ENCODE measurements at places on chromosomes 13 and 19.
A peak's percentile ranks its signal among the peaks of the same experiment; 100 is the strongest.

- no peak for DNase-seq
Measured at GRCh38 chr13:82477436-82477835, 1404.8 kb downstream of the SLITRK1 start.

DNA sequence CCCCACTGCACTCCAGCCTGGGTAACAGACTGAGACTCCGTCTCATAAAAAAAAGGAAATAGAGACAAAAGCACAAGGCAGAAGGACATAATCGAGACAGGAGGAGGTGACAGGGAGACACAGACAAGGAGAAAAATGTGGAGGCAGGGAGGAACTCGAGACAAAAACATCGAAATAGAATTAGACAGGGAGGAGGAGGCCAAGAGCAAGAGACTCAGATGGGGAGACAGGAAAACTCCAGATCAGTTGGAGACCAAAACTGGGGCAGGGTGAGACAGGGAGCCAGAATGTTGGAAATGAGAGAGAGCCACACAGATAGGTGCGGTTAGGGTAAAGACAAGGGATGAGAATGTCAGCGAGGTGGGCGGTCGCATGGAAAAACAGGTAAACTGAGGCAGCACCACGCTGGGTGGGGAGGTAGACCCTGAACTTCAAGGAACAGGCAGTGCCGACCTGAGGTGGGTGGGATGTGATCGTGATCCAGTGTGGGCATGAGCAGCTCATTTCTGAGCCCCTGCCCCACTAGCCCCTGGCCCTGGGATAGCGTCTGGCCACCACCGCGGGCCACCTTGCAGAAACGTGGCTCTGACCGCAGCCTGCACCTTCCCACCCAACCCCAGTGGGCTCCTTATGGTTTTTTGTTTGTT is 15.2 kb downstream of the CYTH2 start:
- no peak for DNase-seq

DNA sequence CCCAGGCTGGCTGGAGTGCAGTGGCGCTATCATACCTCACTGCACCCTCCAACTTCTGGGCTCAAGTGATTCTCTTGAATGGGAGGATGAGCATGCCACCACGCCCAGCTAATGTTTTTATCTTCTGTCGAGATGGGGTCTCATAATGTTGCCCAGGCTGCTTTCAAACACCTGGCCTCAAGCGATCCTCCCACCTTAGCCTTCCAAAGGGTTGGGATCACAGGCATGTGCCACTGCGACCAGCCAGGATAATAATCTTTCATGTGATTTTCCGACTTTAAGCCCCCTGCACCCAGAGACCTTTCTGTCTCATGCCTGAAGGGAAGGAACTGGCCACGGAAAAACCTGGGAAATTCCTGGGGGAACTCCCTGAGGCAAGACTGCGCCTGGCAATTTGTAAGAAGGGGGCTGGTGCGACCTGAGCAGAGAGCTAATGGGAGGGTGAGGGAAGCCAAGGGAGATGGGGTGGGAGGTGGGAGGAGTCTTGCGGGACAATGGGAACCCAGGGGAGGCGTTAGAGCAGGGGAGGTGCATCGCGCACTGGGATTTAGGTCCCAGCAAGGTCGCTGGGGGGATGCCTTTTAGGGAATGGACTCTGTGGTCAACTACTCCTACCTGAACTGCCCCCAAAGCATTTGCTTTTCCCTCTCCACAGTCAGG is 1.2 kb upstream of the CCDC124 start:
- no peak for DNase-seq

GRCh38 chr19:17703824-17704463 is 15.3 kb upstream of the MAP1S start:
- DNase-seq: no peak

DNA sequence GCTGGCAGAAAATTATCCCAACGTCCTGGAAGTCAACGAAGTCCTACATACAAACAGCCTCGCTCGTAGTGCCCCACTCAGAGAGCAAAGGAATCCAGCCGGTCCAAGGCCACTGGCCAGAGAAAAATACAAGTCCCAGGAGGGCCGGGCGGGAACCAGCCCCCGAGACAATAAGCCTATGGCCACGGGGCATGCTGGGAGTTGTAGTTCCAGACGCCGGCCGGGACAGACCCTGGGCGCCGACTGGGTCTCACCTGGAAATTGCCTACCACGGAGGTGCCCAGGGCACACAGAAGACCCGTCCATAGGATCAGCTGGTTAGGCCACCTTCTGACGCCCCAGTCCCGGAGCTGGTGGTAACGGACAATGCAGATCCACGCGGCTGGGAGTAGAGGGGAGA is 5.4 kb downstream of the TMEM150B start:
- DNase-seq: no peak

GRCh38 chr13:48656608-48657007 is 2.9 kb downstream of the CYSLTR2 start:
- no peak for DNase-seq

DNA sequence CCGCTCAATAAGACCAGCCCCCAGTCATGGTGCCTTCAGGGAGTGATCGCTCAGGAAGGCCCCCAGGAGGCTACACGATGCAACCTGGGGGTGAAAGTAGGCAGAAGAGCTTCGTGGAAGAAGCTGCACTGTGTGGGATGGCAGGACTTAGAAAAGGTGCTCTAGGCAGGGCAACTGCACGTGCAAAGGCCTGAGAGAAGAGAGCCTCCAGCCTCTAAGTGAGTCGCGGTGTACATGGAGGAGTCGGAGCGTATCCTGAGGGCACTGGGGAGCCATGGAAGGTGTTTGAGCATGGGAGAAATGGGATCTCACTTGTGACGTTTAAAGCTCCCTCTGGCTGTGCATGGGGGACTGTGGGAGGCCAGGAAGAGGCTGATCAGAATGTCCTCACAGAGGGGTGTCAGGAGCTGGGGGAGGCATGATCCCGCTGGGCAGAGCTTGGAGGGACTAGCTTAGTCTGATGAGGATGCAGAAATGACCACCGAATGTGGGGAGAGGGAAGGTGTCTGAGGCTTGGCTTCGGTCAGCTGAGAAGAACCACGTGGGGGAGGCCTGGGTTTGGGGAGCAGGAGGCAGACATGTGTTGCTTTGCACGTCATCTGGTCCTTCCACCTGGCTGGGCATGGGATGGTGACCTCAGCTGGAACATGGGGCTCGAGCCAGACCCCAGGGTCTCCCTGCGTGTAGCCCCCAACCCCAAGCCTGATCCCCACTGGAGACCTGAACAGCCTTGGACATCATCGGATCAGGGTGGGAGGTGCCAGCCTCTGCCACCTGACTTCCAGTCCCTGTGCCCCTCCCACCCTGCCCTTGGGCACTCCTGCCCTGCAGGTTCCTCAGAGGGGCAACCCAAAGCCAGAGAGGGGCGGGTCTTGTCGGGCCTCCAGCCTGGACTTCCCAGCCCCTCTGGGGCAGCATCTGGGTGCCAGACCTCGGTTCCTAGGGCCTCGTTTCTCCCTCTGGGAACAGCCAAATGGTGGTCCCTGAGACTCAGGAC is 1.1 kb downstream of the APC2 start:
- DNase-seq: no peak

GRCh38 chr19:18605196-18605545 is 1.4 kb downstream of the CRLF1 start:
- no peak for DNase-seq

DNA sequence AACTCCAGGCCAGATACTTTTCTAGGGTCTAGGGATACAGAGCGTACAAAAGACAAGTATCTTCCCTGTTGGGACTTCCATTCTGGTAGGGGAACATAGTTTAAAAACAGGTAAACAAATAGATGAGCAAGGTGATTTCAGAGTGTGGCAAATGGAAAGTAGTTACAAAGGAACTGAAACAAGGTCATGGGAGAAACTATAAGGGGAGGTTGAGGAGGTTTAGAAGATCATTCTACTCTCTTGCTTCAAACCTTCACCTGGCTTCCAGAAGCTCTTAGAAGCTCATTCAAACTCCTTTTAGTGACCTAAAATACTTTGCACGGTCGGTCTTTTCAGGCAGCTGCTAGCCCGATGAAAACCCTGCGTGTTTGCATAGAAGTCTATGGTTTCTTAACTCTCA is 9.1 kb downstream of the FFAR2 start:
- DNase-seq: no peak

DNA sequence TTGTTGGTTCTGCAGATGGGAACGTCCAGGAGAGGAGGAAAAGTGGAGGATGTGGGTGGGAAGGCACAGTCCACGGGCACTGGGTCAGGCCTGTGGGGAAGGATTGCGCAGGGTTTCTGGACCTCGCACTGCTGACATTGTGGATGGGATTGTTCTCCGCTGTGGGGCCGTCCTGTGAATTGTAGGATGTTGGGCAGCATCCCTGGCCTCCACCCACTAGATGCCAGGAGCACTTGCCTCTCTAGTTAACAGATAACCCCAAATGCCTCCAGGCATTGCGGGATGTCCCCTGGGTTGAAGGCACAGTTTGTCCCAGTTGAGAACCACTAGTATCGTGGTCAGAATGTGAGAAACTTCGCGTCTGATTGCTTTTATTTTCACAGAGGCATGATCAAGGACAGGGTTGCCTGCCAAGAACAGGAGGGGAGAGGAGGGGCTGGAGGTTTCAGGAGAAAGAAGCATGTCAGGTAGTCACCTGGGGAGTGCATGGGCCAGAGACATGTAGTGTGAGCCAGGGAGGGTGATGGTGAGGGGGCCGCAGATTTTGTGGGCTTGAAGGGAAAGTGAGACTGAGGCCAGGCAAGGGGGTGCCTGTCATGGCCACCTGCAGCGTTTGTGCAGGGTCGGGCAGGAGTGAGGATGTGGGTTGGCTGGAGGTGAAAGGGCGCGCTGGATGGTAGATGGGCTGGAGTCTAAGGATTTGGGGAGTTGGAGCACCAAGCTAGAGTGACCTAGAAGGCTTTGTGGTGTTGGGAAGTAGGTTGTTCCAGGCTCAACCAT is 3.2 kb downstream of the ZNF628 start:
- DNase-seq: no peak

GRCh38 chr19:16660763-16661479 is at the start of gene TMEM38A:
Gene TMEM38A, plus strand, starts transcription at chr19:16661139. Its CDS starts 79 bp downstream, at chr19:16661218.
- no peak for DNase-seq

DNA sequence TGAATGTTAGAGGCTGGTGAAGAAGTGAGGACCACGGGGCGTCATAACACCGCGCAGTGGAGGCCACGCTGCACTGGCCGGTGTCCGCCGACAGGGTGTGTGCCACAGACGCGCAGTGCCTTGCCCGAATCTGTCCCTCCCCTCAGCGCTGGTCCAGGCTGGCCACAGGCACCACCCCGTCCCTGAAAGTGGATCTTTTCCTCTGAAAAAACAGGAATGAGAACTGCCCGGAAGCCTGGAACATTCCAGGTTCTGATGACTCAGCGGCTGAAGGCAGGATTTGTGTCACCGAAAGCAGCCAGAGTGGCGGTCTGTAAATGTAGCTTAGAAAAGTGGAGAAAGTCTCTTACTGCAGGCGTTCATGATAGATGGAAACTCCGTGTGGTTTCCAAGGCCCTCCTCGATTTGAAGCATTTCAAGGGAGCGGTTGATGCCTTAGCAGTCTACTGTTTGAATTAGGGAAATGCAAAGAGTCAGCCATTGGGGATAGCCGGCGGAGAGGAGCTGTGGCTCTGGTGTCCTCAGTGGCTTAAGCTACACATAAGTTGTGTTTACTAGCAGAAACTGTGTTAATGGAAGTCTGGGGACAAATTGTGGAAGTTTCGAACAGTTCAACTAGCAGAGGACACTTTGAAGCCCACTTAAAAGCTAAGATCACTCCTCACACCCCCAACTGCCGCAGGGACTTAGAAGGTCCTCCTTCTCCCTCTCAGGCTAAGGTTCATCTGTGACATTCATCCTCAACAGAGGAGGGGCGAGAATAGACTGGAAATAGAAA is 70.8 kb downstream of the NUFIP1 start:
- DNase-seq: peak; percentile 84
